ENCODE measurements at places on chromosomes 6 and 20.

GRCh38 chr6:4460586-4461475 lies 315.4 kb upstream of the CDYL start:
- DNase-seq = peak; percentile 61

DNA sequence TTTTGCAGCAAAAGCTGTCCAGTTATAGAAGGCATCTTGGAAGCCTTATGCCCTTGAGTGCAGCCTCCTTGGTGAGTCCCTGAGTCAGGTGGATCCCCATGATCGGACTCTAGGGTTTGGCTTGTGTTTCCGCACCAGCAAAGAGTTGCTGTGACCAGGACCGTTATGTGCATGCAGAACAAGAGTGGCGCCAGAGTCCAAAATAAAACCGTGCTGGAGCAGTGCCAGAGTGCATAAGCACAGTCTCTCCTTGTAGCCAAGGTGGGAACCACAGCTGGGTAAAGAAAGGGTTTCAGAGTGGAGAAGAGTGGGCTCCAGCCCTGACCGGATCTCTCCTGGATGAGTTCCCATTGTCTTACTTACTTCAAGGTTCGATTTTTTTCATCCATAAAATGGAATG lies 58.6 kb downstream of the FOXA2 start:
- DNase-seq = no peak

- DNase-seq = no peak
These were observed 158.3 kb downstream of the OPRM1 start for GRCh38 chr6:154197196-154197860.

DNA sequence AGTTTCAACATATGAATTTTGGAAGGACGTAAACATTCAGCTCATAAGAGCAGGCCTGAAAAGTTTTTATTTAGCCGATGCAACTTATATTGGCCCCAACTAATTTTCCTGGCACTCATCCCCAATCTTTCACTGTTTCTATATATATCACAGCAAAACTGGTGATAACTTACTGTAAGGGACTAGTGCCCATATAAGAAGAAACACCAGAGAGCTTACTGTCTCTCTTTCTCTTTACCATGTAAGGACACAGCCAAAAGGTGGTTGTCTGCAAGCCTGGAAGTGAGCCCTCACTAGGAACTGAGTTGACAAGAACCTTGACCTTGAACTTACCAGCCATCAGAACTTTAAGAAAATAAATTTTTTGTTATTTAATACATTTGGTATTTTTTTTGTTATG lies 807.4 kb upstream of the CITED2 start:
- DNase-seq = no peak

GRCh38 chr6:7300926-7301325 lies 12.1 kb downstream of the SSR1 start:
- no peak for DNase-seq

DNA sequence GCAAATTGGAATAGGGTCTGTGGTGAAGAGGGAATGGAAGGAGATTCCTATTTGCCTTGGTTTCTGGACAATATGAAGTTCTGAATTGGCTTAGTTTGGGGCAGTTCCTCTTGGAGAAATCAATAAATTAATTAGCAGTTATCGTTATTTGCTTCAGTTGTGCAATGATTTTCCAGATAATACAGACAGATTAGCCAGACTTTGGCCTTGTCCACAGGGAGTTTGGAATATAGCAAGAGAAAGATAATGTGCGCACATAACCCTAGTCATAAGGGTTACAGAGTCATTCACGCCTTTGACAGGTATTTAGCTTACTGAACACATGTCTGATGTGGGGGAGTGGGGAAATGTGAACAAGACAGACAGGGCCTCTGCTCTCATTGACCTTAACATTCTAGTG lies 1.3 kb downstream of the ATRN start:
- DNase-seq = no peak

DNA sequence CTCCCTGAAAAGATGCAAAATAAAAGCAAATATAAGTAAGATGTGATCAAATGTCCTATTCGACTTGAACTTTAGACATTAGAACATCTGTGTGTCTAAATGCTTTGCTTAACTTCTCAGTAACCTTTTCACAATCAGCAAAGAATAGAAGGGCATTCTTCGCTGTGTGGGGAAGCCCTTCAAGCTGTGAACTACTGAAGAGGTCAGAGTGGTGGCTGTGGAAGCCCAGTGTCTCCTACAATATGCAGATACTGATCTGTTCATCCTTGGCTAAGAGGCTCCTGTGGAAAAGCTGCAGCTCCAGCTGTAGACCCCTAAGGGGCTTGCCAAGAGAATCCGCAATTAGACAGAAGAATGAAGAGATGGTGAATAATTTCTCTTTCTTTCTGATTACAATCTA lies 400.3 kb upstream of the SASH1 start:
- DNase-seq = no peak

- no peak for DNase-seq
These were observed 8.1 kb upstream of the SALL4 start for GRCh38 chr20:51810155-51811041.

- DNase-seq = no peak
These were observed 259.7 kb downstream of the HDGFL1 start for GRCh38 chr6:22829070-22829469.

- DNase-seq = no peak
These were observed 12.1 kb downstream of the SRXN1 start for GRCh38 chr20:640674-641515.

Data from C1 segment of cervical spinal cord (tissue), 14 donors.